ENCODE measurements at places on chromosomes 11 and 22.
A peak's percentile ranks its signal among the peaks of the same experiment; 100 is the strongest.

GRCh38 chr11:132051704-132052103, 681.3 kb downstream of the NTM start:
- DNase-seq, result no peak

- peak; percentile 62 for DNase-seq
Measured at GRCh38 chr11:118841469-118842242, 42.0 kb upstream of the CXCR5 start.

- no peak for DNase-seq
Measured at GRCh38 chr11:65719871-65720210, 757 bp downstream of the RNASEH2C start.

DNA sequence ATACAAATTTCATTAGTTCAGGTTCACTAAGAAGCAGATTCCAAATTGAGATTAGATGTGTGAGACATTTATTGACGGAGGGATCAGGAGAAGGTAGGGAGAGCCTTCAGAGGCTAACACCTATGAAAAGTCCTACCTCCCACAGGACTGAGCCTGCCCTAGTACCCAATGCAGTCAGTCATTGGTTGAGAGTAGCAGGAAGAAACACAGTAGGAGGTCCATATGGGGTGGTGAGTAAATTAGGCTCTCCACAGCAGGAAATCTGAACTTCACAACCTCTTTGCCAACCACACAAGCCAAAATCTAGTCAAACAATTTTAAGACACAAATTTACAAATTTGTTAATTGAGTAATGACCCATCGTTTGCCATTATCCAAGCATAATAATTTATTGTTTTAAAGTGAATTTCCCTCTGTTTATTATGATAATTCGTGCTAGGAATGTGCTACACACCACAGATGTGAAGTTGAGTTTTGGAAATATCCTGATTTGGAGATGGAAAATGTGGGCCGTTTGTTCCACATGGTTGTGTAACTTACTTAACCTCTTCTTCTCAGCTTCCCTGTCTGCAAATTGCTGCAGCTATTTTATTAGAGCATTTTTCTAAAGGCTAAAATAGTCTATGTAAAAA, 542.1 kb downstream of the ETS1 start:
- no peak for DNase-seq

- DNase-seq, result peak; percentile 68
Measured at GRCh38 chr11:132125988-132126871, 755.8 kb downstream of the NTM start.

DNA sequence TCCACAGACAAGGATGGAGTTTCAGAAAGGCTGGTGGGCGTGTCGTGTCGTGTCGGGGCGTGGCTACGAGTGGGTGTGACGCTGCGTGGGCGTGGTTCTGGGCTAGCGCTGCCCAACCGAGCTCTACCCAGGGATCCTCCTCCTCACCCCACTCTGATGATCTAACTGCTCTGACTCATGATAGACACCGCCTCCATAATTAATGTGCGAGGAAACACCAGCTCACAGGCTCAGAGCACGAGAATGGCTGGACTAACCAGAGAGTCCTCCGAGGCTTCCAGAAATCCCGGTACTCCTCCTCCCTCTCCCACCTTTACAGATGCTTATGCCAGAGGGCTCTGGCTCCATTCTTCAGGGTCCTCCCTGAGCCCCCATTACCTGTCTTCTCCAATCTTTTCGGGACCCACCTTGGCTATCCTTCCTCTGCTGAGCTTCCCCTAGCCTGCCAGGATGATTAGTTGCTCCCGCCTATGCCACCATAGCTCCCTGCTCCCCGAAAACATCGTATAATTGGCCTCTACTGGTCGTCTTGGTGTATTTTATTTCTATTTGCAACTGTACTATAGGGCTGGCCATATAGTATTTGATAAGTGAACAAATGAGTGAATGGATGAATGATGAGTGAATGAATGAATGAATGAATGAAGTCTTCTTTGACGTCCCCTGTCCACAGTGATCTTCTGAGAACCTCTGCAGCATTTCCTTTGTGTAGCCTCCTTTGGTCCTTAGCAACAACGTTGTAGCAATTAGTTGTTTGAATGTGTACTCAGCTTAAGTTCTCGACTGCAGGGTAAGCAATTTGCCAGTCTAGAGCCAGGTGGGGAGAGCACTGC, 21.7 kb downstream of the TMPRSS13 start:
- no peak for DNase-seq

- peak; percentile 47 for DNase-seq
Measured at GRCh38 chr11:35182317-35182939, 43.5 kb downstream of the CD44 start.

- no peak for DNase-seq
Measured at GRCh38 chr11:62546929-62547625, 471 bp upstream of the AHNAK start.

GRCh38 chr11:60905551-60906113, 753 bp downstream of the PRPF19 start:
- DNase-seq, result no peak

- DNase-seq, result no peak
Measured at GRCh38 chr11:76025068-76025467, 181.2 kb downstream of the WNT11 start.

DNA sequence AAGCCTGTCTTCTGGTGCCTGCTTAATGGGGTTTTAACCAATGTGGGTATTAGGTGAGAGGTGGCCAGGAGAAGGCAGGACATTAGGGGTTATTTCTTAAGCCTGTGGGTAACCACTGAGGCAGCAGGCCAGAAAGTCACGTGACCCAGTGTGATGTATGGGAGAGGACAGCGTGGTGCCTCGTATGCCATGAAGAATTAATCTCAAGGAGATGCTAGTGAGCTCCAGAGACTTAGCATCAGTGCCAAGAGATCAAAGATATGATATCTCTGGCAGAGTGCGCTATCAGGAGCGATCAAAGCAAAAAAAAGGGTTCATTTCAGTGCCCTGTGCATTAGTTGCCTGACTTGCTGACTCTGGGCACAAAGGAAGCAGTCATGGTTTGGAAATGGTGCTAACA, 275.5 kb downstream of the KIRREL3 start:
- DNase-seq, result no peak

GRCh38 chr22:44413211-44413610, 84.8 kb downstream of the RTL6 start:
- no peak for DNase-seq

GRCh38 chr22:23695141-23695540, 4.3 kb downstream of the RGL4 start:
- DNase-seq, result no peak

- DNase-seq, result no peak
Measured at GRCh38 chr22:46390652-46391301, 55.3 kb downstream of the TRMU start.

GRCh38 chr22:29306175-29306834, at the start of gene GAS2L1:
TSS of gene GAS2L1 (plus strand) at chr22:29306650. CDS start at chr22:29308106, 1,456 bp downstream.
- peak; percentile 66 for DNase-seq

All from T-helper 2 cell (primary cell).